ENCODE measurements at places on chromosomes 3 and 15.

- no peak for DNase-seq
These were observed 43.5 kb downstream of the SCN5A start for GRCh38 chr3:38605981-38606380.

DNA sequence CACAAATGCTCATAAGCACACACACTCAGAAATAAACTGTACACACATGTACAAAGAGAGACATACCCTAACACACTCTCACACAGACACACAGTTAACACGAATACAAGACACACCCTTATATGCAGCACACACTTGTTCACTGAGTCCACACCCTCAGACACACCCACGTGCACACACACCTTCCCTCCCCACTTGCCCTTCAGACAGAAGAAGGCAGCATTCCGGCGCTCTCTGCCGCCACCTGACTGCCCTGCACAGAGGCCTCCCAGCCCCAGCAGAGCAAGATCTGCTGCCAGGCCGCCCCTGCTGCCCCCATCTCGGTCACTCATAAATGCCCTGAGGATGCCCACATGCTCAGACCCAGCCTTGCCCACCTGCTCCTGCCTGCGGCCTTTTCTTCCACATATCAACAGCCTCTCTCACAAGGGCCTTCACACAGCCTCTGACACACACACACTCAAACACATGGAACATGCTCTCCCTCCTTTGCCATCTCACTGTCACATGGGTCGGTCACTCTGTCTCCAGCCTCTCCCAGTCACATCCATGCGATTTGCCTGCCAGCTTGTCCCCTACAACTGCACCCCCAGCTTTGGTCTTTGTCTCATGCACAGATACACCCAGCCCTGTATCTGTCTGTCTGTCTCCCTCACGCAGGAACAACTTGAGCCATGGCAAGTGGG is 71.1 kb downstream of the EPHB3 start:
- no peak for DNase-seq

DNA sequence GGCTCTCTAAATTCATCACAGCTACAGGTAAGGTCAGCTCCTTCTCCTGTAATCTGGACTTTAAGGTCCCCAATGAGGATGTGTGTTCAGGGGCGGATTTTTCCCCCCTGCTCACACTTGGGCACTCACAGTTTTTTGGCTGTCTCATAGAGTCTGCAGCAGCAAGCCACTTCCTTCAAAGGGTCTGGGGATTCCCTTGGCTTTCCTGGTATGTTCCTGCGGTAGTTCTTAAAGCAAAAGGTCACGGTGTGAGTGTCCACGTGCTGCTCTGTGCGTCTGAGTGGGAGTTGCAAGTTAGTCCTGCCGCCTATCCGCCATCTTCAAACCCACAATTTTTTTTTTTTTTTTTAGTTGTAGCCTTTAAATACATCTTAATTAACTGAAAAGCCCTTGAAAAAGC is 15.4 kb upstream of the CFAP20DC start:
- no peak for DNase-seq

GRCh38 chr3:188797045-188797444 is 374.7 kb upstream of the TPRG1 start:
- DNase-seq: no peak

DNA sequence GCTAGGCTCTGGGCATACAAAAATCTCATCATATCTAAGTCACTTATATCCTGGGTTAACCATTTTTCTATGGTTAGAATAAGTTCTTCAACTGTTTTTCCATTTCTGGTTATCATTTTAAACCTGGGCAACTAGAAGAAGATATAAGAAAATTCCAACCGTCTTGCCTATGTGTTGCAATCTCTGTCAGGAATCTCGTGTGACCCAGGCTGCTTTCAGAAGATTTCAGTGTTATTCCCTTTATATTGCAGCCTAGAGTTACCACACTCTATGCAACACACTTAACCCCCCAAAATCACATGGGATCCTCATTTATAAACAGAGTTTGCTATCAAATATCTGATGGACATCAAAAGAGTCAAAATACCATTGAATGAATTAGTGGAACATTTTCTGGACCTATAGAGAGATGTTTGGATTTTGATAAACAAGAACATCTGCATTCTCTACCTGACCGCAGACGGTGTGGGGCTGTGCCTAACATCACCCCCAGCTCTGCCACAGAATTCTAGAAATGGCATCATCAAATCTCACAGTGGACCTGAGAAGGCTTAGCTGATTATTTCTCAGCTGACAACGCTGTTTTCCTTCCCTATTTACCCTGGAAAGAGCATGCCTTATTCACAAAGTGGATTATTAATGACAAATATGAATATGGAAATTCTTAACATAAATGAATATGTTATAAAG is 515.7 kb downstream of the NTRK3 start:
- DNase-seq: no peak

DNA sequence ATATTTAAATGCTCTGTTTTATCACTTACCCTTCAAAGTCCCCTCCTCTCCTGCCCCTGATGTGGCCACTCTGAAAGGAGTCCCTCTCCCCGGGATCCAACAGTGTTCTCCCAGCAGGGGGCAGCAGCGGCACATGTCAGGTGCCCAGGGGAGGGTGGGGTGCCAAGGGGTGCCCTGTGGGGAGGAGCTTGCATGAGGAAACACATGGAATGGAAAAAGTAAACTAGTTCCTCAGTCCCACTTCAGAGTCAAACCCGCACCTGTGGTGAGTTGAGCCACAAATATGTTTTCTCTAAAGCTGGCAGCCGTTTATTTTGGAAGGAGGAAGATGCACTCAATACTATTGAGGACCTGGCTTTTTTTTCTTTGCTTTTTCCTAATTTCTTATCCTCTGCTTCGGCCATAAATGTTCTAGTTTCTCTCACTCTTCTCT is 30.1 kb upstream of the NRROS start:
- DNase-seq: peak; percentile 77

- DNase-seq: no peak
These were observed 9.5 kb downstream of the GCSAM start for GRCh38 chr3:112123548-112123947.

- peak; percentile 98 for DNase-seq
These were observed 9.6 kb downstream of the EMC3 start for GRCh38 chr3:9976721-9977709.

DNA sequence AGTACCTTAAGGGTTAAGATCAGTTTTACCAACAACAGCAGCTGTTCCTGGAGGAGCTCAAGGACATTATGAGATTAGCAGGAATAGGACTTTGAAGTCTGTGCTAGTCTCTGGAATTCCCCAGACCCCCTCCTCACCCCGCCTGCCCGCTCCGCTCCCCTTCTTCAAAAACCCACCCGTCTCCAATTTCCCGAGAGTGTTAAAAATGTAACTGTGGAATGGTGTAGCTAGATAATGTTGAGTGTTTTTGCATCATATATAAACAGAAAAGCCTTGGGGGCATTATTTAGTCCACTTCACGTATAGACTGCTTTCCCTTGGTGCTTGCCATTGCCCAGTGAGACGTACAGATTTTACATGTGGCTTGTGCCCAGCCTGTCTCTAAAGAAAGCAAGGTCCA is 65.0 kb upstream of the SEMA6D start:
- DNase-seq: no peak

DNA sequence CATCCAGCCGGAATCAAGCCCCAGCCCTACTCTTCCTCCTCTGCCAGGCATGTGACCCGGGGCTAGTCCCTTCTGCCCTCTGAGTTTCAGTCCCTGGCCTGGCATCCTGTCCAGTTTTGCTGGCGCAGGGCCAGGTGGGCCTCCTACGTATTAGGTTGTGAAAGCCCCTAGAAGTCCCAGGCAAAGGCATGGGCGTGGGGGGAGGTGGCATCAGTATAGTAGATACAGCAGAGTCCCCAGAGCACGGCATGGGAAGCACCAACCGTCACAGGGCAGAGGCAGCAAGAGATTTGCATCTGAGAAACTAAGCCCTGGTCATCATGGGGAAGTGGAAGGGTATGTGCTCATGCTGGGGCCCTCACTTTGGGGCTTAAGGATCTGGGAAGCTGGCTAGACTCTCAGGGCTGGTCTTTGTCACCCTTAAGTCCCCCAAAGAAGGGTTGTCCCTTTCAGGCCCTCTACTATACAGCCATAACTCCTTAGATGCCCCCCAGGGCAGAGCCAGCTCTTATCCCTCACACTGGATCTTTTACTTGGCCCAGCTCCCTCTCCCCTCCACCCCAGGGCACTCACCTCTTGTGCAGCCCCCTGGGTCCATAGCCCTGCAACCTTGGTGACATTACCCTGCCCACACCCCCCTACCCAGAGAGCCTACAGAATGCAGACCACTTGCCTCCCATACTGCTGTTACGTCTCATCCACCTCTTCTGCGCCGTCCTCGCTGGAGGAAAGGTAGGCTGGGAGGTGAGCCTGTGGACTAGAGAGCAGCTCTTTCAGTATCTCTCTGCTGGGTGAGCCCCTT is 11.3 kb downstream of the NBEAL2 start:
- no peak for DNase-seq

GRCh38 chr3:52110502-52110901 is 43.7 kb downstream of the POC1A start:
- DNase-seq: no peak

- DNase-seq: no peak
These were observed 8.6 kb upstream of the CYP8B1 start for GRCh38 chr3:42884324-42884723.

- no peak for DNase-seq
These were observed 67.0 kb downstream of the CHAC1 start for GRCh38 chr15:41020311-41020710.

- DNase-seq: peak; percentile 35
These were observed 8.1 kb downstream of the PGBD4 start for GRCh38 chr15:34109797-34110663.

- no peak for DNase-seq
These were observed 4.2 kb upstream of the FAM131A start for GRCh38 chr3:184333190-184333589.

DNA sequence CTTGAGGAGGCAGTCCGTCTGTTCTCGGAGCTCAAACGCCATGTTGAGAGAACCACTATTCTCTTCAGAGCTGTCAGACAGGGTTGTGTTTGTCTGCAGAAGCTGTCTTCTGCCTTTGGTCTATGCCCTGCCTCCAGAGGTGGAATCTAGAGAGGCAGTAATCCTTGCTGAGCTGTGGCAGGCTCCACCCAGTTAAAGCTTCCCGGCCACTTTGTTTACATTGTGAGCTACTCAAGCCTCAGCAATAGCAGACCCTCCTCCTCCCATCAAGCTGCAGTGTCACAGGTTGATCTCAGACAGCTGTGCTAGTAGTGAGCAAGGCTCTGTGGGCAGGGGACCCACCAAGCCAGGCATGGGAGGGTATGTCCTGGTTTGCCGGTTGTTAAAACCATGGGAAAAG is 8.9 kb downstream of the OR5AC2 start:
- DNase-seq: no peak

DNA sequence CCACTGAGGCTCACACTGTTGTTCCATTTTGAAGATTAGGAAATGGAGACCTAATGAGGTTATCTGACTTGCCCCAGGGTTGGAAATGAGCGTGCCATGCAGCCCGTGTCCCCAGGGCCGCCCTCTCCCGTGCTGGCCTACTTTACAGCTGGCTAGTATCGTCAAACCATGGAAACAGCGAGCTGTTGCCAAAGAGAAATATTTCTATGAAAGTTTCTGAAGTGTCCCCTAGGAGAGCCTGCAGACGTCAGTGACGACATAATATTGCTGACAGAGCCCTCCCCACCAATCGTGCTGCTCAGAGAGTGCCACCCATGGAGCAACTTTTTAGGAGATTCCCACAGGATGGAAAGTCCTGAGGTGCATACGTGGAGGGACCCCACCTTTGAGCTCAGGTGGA is 11.2 kb upstream of the FAM174B start:
- DNase-seq: no peak

GRCh38 chr3:129460155-129460554 is 20.1 kb downstream of the IFT122 start:
- DNase-seq: no peak

- peak; percentile 58 for DNase-seq
These were observed 88.6 kb upstream of the RASGRF1 start for GRCh38 chr15:79179108-79179561.

DNA sequence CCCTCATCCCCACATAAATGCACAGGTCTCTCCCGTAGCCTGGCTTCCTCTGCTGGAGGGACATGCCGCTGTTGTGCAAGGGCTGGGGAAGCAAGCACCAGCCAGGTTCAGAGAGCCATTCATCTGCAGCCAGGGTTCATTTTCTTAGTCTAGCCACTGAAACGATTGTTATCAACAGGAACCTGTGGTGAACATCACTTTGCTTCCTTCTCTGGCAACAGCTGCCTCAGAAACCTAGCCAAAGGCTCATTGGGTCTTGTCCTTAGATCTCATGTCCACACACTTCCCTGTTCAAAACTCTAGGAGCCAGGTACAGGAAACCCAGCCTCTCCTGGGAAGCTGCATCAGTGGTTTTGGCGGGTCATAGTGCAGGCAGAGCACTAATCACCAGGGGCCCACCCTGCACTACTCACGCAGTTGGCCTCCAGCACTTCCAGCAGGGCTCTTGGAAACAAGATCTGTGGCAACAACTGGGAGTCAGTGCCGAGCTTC is 47.0 kb downstream of the OXNAD1 start:
- peak; percentile 24 for DNase-seq

GRCh38 chr3:32782407-32782806 is 35.4 kb upstream of the TRIM71 start:
- no peak for DNase-seq

GRCh38 chr3:124783696-124784095 is 53.4 kb downstream of the UMPS start:
- DNase-seq: peak; percentile 92

GRCh38 chr15:56038015-56038414 is 44.6 kb upstream of the NEDD4 start:
- DNase-seq: peak; percentile 46

Measured in LHCN-M2 (cell line).